T-helper 17 cell (primary cell): ENCODE measurements at places on chromosomes 1 and 21. TPM values are rescaled to one million over a fixed set of nuclear protein-coding genes. Genes with fewer than 3 reads are reported as not detected.
A peak's percentile ranks its signal among the peaks of the same experiment; 100 is the strongest.

CD2 gene
- 152 TPM for total RNA-seq

ESRRG gene
- not detected for total RNA-seq

PLEKHN1 gene
- 3.4 TPM for total RNA-seq

BCAR3 gene
- total RNA-seq, result 1.0 TPM

RHD gene
- total RNA-seq, result 5.0 TPM

IL22RA1 gene
- total RNA-seq, result not detected

HOOK1 gene
- total RNA-seq, result 18.0 TPM

C1orf115 gene
- 2.1 TPM for total RNA-seq

DNA sequence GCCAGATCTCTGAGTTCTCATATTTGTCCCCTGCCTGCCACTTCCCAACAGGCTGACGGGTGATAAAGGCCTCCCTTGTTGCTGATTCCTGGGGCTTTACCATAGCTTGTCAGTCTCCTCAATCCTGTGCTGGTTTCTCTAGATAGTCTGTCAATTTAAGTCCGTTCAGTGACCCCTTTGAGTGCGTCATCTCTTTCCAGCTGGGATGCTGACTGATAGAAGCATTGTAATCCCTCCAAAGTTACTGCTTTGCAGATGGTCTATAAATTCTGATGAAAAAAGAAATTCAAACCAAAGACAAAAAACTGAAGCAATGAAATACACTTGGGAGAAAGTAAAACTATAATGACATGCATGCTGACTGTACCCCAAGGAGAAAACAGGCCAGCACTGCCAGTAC is 28.3 kb downstream of the RHOU start:
- H3K27me3 ChIP-seq, result no peaks in the 10 kb centered on the region
- H3K36me3 ChIP-seq, result peaks cover 4% of the 10 kb centered on the region
- peaks cover 8% of the 10 kb centered on the region for H3K4me1 ChIP-seq

GRCh38 chr1:116579259-116579875 is 8.5 kb upstream of the CD58 start:
- H3K27me3 ChIP-seq, result peaks cover 17% of the 10 kb centered on the region
- H3K36me3 ChIP-seq, result no peaks in the 10 kb centered on the region
- peak overlapping the region; percentile 55 for H3K4me3 ChIP-seq
- no peak for DNase-seq
- peaks cover 12% of the 10 kb centered on the region for H3K4me1 ChIP-seq
- no peak overlapping the region for H3K27ac ChIP-seq

GRCh38 chr1:221761354-221762002 is 19.6 kb upstream of the DUSP10 start:
- no peak for DNase-seq
- peaks cover 8% of the 10 kb centered on the region for H3K4me1 ChIP-seq
- H3K4me3 ChIP-seq, result no peak overlapping the region
- H3K27ac ChIP-seq, result peak overlapping the region; percentile 45
- no peaks in the 10 kb centered on the region for H3K27me3 ChIP-seq

DNA sequence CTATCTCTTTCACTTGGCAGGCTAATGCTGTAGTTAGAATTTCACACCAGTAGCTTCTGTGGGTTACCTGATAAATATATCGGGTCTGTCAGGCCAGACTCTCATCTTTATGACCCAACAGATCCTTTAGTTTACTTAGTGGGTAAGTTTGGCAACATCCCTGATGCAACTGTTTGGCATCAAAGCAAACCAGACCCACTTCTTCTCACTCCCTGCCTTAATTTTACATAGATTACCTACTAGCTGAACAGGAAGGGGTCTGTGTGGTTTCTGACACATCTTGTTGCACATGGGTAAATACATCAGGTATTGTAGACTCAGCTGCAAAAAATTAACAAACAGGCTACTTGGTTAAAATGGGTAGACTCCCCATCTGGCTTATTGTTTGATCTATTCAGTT is 3.2 kb upstream of the GUK1 start:
- H3K27ac ChIP-seq, result peak overlapping the region; percentile 24
- H3K4me3 ChIP-seq, result no peak overlapping the region
- DNase-seq, result no peak
- no peaks in the 10 kb centered on the region for H3K36me3 ChIP-seq

GRCh38 chr1:26677306-26678115 is 18.3 kb upstream of the ARID1A start:
- H3K27me3 ChIP-seq, result no peaks in the 10 kb centered on the region
- peak; percentile 30 for DNase-seq
- H3K36me3 ChIP-seq, result no peaks in the 10 kb centered on the region
- H3K4me3 ChIP-seq, result peak overlapping the region; percentile 45
- peaks cover 13% of the 10 kb centered on the region for H3K4me1 ChIP-seq

GRCh38 chr1:40389322-40389803 is 15.8 kb downstream of the SMAP2 start:
- H3K27ac ChIP-seq, result peak overlapping the region; percentile 99
- H3K27me3 ChIP-seq, result no peaks in the 10 kb centered on the region
- peaks cover 63% of the 10 kb centered on the region for H3K4me1 ChIP-seq
- H3K4me3 ChIP-seq, result peak overlapping the region; percentile 90
- no peak for DNase-seq

DNA sequence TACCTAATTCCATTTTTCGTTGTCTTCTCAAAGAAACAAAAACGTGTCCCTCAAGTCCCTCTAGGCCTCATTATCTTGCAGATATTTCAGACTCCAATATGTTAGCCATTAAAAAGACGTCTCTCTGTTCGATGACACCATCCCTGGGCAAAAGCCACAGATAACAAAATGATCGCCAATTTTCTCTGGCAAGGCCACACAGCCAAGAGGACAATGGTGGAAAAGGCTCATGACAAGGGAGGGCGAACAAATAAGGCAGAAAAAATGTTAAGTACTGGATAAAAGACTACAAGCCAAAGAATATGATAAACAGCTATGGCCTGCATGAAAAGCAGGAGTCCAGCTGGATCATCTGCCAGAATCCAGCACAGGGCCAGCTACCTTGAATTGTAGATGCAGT is 82.9 kb downstream of the TBX15 start:
- no peaks in the 10 kb centered on the region for H3K36me3 ChIP-seq
- no peak overlapping the region for H3K27ac ChIP-seq
- H3K4me3 ChIP-seq, result no peak overlapping the region

DNA sequence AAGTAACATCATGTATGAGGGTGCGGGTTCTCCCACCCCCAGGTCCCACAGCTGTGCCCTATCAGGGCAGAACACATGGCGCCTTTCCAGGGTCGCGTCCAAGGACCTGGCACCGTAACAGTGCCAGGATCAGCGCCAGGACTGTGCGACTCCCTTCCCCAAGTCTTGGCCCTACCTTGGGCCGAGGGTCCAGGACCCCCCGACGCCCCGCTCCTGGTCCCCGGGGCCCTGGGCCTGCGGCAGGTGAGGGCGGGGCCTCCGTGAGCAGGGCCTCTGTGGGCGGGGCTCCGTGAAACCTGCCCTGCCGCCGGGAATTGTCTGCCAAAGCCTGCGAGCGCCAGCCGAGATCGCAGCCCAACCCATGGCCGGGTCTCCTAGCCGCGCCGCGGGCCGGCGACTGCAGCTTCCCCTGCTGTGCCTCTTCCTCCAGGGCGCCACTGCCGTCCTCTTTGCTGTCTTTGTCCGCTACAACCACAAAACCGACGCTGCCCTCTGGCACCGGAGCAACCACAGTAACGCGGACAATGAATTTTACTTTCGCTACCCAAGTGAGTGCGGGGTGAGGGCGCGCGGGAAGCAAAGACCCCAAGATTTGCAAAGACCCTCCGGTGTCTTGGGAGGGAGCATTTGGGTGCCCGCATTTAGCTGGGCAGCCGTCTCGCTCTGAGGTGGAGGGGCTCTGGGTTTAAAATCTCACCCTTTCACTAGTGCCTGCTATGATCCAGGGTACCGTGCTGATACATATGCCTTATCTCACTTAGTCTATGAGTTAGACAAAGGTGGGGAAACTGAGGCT is at the start of gene RHBG:
TSS of gene RHBG (plus strand) at position 323 of the 796 bp plus-strand sequence. CDS start at position 362, 39 bp downstream.
- H3K27ac ChIP-seq, result peak within 1 kb of the TSS; percentile 39
- no peak for DNase-seq
- peaks cover 60% of the 10 kb centered on the region for H3K27me3 ChIP-seq
- no peaks in the 10 kb centered on the region for H3K4me1 ChIP-seq

DNA sequence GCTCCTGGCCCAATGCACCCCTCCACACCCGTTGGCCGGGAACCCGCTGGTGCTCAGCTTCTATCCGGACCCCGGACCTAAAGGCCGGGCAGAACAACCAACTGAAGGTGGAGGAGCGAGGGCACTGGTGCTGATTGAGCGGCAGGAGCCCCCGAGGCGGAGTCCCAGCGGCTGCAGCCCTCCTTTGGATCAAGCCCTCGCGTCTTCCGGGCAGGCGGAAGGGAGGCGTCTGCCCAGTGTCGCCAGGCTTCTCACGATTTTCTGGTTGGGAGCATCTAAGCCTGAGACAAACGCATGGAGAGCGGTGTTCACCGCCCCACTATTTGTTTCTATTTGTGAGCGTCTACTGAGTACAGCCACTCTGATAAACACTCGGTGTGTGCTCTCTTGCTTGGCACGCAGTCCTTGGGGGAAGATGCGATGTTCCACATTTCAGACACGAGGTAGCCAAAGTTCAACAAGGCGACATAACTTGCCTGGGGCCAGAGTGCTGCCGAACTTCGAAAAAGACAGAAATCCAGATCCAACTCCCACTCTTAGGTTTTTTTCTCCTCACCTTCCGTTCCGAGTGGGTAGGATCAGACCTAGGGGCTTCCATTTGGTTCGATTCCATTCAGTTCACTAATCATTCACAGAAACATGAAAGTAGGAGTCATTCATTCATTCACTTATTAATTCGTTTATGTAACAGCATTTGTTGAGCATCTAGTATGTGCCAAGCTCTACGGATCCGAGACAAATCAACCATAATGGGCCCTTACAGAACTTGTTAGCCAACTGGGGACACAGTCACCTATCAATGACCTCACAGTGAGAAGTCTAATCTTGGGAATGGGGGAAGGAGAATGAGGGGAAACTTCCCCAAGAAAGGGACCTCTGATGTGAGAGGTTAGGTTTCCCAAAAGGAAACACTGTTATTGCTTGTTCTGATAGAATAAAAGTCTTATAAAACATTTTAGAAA is 4.9 kb upstream of the DMRTA2 start:
- H3K36me3 ChIP-seq, result peaks cover 10% of the 10 kb centered on the region
- peak overlapping the region; percentile 71 for H3K27ac ChIP-seq
- H3K27me3 ChIP-seq, result peaks cover 93% of the 10 kb centered on the region

- H3K4me3 ChIP-seq, result no peak overlapping the region
- no peak for DNase-seq
- H3K36me3 ChIP-seq, result no peaks in the 10 kb centered on the region
- no peak overlapping the region for H3K27ac ChIP-seq
- no peaks in the 10 kb centered on the region for H3K4me1 ChIP-seq
These were observed 18.3 kb downstream of the KAZN start for GRCh38 chr1:14616632-14617396.

DNA sequence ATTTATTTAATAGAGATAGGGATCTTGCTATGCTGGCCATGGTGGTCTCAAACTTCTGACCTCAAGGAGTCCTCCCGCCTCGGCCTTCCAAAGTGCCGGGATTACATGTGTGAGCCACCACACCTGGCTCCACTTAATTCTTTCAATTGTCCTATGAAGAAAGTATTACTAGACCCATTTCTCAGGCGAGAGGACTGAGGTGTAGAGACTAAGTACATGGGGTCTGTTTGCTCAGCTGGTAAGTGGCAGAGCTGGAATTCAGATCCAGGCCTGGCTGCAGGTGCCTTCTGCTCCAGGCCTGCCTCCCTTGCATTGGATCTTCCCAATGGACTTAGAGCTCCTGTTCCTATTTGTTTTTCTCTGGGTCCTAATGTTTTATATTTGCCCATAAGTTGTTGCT is 55.5 kb downstream of the HTR6 start:
- no peak for DNase-seq
- H3K4me3 ChIP-seq, result no peak overlapping the region
- no peaks in the 10 kb centered on the region for H3K27me3 ChIP-seq
- no peak overlapping the region for H3K27ac ChIP-seq

- peak overlapping the region; percentile 69 for H3K4me3 ChIP-seq
- DNase-seq, result no peak
- H3K27ac ChIP-seq, result peak overlapping the region; percentile 76
- peaks cover 3% of the 10 kb centered on the region for H3K36me3 ChIP-seq
- H3K4me1 ChIP-seq, result peaks cover 37% of the 10 kb centered on the region
- H3K27me3 ChIP-seq, result peaks cover 87% of the 10 kb centered on the region
These were observed 1.2 kb downstream of the OLIG2 start for GRCh38 chr21:33026878-33027400.

DNA sequence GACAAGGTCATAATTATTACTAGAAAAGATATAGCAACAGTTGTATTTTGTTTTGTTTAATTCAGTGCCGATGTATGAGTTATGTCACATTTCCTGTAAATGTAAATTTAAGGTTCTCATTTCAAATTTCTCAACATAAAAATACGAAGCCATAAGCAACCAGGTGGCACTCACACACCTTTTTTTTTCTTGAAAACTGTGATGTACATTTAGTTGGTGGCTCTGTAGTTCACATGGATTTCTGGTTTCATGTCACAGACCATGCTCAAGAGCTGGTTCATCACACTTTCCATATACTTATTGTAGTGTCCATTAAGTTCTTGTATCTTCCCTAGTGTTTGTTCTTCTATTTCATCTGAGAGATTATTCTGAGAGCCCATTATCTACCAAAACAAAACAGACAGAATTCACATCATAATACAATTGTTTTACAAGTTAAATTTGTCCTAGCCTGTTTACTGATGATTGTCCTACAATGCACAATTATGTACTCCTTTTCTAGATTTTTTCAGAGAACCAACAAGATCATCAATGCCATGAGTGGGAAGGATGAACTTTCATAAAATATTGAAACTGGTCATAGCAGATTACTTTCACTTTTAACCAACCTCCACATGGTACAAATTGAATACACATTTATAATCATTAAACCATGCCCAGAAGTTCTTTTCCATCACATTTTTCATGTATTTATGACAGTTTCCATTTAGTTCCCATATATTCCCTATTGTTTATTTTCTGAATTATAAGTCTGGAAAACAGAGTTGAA is 17.1 kb downstream of the ATP6V1G3 start:
- no peak for DNase-seq
- H3K36me3 ChIP-seq, result no peaks in the 10 kb centered on the region
- peak overlapping the region; percentile 89 for H3K4me3 ChIP-seq
- no peaks in the 10 kb centered on the region for H3K27me3 ChIP-seq

DNA sequence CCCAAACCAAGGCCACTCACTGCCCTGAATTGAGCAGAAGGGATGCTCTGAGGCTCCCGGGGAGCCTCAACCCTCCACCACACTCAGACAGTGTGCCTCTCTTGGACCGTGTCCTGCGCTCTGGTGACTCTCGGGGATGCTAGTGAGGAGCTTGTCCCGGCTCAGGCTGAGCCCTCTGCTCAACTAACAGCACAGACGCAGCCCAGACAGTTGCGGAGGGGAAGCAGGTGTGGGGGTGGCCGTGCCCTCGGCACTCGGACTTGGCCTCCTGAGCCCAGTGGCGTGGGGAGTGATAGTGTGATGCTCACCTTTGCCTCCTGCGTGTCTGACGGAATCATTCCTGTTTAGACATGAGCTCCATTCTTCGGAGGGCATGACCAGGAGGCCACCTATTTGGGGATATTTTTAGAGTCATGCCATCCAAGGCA is 15.4 kb upstream of the SLC19A1 start:
- DNase-seq, result no peak
- peaks cover 9% of the 10 kb centered on the region for H3K4me1 ChIP-seq
- no peaks in the 10 kb centered on the region for H3K36me3 ChIP-seq
- peaks cover 15% of the 10 kb centered on the region for H3K27me3 ChIP-seq

- peaks cover 12% of the 10 kb centered on the region for H3K36me3 ChIP-seq
- H3K27me3 ChIP-seq, result no peaks in the 10 kb centered on the region
- peak overlapping the region; percentile 98 for H3K4me3 ChIP-seq
- peak overlapping the region; percentile 99 for H3K27ac ChIP-seq
- H3K4me1 ChIP-seq, result peaks cover 20% of the 10 kb centered on the region
These were observed 470 bp upstream of the RTCA start for GRCh38 chr1:100265562-100265930.
